CD8-positive, alpha-beta T cell (primary cell): ENCODE measurements at places on chromosomes 4 and X.
A peak's percentile ranks its signal among the peaks of the same experiment; 100 is the strongest.

GRCh38 chrX:12790885-12791256, 341 bp upstream of the PRPS2 start:
- DNase-seq, result no peak

DNA sequence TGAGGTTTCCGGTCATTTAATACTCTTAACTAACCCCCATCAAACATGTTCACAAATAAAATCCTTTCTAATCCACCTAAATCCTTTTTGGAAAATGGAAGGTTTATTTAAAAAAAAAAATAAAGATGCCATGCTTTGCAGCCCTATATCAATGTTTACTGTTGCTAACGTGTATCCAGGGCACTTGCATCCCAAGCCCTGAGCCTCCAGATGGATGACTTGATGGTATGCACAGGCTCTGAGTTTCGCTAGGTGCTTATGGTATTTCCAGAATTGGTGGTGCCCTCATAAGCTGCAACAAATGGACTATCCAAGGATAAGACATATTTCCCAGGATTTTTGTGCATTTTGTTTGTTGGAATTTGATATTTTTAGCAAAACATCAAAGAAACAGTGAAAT, 257.7 kb downstream of the PRDM5 start:
- DNase-seq, result no peak

- DNase-seq, result no peak
These were observed 99.2 kb upstream of the DDIT4L start for GRCh38 chr4:100289530-100289888.

GRCh38 chrX:42708222-42708621, 69.7 kb downstream of the PPP1R2C start:
- no peak for DNase-seq

DNA sequence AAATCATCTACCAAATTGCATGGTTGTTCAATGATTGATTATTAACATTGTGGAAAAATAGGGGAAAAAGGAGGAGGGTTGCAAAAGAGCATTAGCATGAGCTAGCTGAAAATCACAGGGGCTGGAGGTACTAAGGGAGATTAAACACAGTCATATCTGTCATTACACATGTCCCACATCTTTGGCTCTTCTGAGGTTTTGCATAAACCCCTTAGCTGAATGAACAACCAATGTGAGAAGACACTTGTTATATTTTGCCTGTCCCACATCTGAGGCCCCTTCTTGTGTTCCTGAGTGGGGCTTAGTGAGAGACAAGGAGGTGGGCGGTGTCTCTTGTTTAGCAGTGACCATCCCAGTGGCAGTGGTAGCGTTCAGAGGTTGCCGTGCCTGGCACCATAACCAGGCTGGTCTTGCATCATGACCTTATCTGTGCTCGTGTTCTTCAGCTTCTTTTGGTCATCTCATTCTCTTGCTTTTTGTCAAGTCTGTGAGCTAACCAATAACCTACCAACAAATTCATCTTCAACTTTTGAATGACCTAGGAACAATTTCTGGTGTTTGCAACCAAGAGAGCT, 95.6 kb downstream of the MID1IP1 start:
- no peak for DNase-seq

- no peak for DNase-seq
These were observed 485.3 kb upstream of the PITX2 start for GRCh38 chr4:111108153-111108552.

DNA sequence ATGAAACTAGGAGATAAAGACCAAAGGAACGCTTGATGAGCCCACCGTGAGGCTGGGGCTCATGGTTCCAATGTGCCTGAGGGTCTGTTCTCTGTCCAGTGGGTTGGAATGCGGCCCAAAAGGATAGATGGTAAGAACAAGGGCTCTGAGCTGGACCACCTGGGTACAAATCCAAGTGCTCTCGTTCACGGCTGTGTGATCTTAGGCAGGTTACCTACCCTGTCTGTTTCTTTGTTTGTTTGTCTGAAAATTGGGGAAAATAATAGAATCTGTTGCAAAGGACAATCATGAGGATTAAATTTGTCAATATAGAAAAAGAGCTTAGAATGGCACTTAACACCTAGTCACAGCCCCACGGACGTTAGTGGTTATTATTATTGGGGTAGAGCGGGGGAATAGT, 36.0 kb downstream of the SMIM20 start:
- no peak for DNase-seq

DNA sequence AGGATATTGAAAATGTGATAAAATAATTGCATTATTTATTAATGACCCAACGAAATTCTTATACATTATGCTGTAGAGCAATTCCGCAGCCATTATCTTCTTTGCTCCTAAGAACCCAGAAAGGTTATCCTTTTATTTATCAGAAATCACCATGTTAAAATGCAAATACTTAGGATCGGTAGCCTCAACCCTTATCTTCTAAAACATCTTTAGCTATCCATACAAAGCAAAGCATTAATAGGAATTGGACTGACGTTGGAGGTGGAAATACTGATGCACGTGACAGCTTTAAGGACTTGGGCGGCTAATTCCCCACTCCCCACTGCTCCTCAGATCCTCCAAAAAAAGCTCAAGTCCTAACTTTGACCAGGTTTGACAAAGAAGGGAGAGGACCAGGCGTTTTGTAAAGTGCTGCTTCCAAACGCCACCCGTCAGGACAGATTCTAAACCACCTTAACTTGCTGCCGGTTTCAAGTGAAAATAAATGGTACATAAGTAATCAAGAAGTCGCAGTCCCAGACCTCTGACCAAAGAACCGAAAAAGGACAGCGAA, 539 bp upstream of the SPCS3 start:
- DNase-seq, result no peak

DNA sequence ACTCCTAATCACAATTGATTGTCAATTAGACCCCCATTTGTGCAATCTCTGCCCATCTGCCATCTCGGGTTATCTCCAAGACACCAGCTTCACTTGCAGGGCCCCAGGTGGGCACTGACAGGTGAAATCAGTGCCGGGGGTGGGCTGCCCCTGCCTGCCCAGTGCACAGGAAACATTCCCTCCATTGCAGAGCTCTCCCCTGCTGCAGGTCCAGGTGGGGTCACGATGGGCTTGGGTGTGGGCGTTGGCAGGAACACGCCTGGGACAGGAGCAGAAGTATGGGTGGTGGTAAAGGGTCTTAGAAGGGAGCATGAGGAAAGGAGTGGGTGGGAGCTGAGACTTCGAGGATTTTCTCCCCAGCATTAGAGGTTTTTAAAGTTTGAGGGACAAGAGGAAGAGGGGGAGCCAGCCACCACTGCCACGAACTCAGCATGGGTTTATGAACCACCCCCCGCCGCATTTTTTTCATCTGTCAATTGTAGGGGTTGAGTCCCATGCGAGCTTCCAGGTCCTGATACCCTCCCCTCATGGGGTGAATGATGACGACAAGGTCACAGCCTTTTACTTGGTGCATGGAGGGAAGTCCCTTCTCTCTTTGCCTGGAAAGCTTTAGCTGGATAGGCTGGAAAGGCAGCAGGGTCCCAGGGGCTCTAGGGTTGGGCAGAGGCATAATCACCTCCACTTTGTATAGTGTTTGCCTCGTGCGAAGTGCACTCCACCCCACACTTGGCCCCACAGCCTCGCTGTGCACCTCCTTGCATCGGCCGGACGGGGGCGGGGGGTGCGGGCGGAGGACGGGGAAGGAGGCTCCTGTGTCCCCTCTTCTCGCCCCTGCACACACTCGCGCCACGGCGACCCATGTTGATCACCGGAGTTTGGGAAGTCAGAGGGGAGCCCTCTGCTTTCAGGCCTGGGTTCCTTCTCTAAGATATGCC, 3.5 kb upstream of the NKX1-1 start:
- DNase-seq, result no peak

GRCh38 chr4:21041708-21042107, 341.4 kb downstream of the PACRGL start:
- peak; percentile 10 for DNase-seq

DNA sequence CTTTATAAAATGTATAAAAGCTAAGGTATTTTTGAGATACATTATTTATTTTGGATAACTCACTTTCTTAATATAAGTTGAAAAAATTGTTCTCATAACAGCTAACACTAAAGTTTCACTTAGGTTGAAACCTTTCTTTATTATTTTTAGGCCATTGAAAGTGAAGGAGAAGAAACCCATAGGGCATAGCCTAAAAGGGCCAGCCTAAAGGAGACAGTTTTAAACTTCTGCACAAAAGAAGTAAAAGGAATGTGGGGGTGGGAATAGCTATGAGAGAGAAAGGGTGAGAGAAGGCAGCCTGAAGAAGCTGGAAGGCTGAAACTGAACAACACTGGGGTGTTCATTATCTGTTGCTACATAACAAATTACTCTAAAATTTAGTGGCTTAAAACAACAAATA, 57.6 kb upstream of the RAPGEF2 start:
- no peak for DNase-seq
